Left lung (tissue), 14 donors: ENCODE measurements at places on chromosomes 6 and 20. TPM values are rescaled to one million over a fixed set of nuclear protein-coding genes. Genes with fewer than 3 reads are reported as not detected.

Gene SLC17A1
- polyA plus RNA-seq = 0.48 TPM

DNA sequence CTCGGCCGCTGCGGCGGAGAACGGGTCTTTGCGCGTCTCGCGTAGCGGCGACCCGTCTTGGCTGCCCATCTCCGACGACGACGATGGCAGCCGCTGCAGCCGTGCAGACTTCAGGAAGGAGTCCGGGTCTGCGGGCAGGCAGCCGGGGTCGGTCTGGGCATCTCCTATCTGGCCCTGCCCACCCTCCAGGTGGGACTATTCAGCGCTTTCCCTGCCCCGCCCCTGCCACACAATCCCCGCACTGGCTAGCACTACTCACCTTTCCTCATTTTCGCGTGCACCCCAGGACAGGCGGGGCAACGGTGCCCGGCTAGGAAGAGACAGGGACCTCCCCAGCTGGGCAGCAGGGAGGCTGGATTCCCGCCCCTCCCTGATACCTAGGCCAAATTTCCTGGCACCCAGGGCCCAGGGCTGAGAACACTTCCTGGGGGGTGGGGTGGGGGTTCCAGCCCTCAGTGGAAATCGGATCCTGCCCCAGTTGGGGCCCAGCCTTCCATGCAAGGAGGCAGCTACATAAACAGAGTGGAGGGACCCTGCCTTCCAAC is 9.2 kb downstream of the GGT7 start:
- DNase-seq = peak; percentile 70

DNA sequence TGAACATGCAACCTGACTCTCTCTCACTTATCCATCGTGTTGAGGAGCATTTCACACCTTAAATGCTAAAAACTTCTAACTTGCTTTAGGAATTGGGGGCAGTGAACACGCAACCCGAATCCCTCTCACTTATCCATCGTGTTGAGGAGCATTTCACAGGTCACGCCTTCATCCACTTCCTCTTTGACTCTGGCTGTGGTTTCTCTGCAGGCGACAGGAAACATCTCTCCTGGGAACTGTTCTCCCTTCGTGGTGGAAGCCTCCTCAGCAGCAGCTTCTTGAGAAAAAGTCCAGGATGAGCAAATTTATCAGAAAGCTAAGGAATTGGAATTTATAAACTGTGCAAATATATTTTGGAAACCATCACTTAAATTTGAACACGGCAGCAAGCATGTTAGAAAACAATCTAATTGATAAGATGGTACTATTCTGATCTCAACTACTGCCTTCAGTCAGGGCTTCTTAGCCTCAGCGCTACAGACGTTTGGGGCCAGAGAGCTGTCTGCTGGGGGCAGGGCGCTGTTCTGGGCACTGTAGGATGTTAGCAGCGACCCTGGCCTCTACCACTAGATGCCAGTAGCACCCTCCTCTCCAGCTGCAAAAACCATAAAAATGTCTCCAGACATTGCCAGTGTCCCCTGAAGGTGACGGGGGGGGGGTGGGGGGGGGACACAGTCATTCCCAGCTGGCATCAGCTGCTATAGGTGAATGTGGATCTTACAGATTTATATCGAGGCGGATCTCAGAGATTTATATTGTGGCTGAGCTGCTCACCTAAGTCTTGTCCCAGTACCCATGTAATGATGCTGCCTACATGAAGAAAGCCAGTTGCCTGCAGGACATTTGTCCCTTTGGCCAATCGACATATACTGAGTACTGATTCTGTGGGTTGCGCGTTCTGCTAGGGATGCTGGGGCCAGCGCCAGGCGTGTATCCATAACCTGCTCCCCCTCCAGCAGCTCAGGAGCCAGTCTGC is 26.2 kb downstream of the CTCFL start:
- DNase-seq = no peak

DNA sequence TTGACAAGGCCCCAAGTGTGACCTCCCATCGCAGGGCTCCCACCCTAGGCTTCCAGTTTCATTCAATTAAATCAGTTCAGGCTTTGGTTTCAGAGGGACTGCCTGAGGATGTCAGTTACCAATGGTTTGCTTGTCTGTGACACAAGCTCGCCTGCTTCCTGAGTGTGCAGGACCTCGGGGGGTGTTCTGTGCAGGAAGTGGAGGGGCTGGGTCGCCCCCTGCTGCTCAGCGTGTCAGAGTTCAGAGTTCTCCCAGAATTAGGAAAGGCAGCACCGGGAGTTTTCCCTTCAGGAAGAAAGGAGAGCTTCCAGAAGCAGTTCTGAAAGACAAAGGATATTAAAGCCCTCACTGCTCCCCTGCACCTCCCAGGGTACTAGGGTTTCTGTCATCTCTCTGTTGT is 50.8 kb upstream of the TGM3 start:
- DNase-seq = no peak

DNA sequence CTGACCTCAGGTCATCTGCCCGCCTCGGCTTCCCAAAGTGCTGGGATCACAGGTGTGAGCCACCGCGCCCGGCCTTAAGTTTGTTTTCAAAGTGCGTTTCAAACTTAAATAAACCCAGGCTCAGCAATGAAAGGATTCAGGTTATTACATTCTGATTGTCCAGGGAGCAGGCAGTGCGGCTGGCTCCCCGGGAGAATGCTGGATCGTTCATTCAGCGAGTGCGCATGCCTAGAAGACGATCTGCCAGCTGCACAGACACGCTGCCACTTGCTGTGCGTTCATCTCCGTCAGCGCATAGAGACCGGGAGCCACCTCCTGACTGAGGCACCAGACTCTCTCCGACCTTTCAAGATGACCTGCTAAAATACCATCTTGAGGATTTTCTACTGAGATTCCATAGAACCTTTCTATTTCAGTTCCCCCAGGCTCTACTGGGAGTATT is 163.9 kb upstream of the ZNF217 start:
- no peak for DNase-seq

- DNase-seq = no peak
These were observed 116.5 kb downstream of the TRDN start for GRCh38 chr6:123520217-123520616.

GRCh38 chr6:28742668-28743270 is 181.0 kb downstream of the TRIM27 start:
- DNase-seq = no peak

GRCh38 chr20:46485431-46485830 is 27.9 kb downstream of the ZNF334 start:
- no peak for DNase-seq
